ENCODE measurements at places on chromosomes 3 and 15.

DNA sequence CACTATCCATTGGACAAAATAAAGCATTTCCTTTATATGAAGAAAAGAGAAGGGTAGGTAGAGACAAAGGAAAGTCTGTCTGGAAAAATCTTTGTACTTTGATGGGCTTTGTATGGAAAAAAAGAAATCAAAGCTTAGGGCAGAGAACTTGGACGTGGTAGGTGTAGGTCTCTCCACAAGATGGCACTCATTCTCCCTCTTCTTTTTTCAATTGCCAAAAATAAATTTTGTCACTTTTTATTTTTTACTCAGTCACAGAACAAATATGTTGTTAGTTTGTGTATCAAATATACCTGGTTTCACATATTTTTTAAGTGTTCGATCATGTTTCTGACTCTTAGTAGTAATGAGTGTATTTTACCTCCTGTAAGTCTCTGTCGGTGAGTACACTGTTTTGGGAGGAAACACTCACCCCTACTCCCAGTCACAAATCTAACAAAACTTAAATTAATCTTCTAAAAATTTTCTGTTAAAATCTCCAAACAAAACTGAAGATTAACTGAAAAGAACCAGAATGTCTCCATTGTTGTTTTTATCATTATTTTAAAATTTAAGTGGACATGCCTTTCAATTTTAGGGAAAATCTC, 415.8 kb upstream of the GOLIM4 start:
- no peak for DNase-seq

GRCh38 chr3:104750581-104750980, 616.1 kb upstream of the ALCAM start:
- DNase-seq: peak; percentile 68

DNA sequence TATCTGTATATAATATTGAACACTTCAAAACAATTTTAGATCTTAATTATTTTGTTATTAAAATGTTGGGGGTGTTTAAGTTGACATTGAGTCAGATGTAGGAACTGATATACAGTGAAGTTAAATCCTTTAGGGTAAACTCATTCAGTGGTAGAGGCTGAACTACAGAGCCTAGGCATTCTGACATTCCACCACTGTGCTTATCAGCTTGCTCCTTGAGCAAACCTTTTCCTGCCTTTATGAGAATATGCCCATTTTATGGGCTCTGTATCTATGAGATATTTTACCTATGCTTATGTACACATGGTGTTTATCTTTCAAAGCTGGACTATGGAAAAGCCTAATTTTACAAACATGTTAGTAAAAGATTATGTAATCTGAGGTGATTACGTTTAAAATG, 407.5 kb downstream of the ZBTB20 start:
- no peak for DNase-seq

DNA sequence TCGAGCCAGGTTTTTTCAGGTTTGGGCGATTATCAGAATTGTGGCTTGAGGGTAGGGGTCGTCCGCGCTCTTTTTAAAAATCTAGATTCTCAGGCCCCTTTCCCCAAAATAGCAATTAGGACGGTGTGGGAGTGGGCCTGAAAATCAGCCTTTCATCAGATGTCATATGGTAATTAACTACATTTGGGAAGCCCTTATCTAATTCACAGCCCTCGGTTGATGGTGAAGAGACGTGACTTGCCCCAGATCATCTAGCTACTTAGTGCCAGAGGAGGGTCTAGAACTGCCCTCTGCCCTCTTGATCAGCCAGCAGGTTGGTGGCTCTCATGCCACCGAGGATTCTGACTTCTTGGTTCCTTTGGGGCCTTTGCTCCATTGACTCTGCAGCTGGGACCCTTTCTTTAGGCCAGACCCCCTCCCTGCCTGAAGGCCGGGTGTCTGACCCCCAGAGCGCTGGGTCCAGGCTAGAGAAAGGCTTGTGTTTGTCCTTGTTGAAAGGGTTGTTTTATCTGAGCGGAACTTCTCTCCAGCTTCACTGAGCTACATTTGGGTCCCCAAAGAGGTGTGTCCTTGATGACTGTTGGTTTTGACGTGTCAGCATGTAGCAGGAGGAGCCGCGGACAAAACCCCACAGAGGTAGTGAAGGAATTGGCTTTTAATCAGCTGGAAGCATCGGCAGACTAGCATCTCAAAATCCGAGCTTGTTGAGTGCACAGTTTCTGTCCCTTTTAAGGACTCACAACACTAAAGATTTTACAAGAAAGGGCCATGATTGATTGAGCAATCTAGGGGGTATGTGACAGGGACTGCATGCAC, 857 bp downstream of the AEN start:
- DNase-seq: no peak

- DNase-seq: no peak
Observed at GRCh38 chr15:68199340-68199739, 5.8 kb downstream of the CALML4 start.

- no peak for DNase-seq
Observed at GRCh38 chr3:150764566-150764965, 1.6 kb upstream of the SIAH2 start.

DNA sequence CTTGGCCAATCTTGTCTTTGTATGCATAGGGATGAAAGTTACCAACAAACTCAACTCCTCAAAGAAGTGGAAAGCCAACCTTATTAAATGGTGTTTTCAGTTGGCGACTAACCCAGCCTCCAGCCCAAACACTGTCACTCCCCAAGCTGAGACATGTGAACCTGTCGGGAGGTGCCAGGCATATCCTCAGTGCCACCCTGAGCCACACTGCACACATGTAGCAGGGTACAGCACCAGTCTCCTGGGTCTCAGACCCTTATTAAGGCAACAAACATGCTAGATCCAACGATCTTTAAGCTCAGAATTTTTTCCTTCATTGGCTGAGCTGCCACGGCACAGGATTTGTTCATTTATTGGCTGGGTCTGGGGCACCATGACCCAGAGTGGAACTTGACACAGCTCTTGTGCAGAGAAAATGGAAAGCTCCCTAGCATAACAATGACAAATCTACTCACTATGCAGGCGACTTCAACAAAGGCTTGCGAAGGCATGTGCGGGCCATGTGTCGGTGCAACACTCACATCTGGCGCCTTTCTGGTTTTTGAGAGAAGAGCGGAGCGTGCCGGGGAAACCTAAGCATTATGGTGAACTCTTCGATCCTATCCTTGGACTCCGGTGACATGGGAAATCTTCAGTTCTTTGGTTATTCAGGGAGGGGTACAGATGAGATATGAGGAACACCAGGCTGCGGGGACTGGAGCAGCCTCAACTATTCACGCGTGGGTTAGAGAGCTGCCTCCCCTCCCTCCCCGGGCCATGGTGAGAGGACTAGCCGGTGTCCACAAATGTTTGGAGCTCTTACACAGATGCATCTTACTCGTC, 190.1 kb downstream of the FAM43A start:
- DNase-seq: no peak

DNA sequence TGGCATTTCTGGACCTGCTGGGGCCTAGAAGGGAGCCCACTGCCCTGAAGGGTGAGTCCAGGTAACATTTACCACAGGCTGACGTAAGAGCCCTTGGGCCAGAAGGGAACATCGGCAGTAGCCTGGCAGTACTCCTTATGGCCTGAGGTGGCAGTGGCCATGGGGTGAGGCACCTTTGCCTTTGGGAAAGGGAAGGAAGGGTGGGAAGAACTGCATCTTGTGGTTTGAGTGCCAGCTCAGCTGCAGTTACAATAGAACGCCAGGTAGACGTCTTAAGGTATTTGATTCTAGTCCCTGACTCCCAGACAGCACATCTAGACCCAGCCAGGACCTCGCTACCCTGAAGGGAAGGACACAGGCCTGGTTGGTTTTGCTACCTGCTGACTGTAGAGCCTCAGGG, 104.9 kb downstream of the SOX14 start:
- no peak for DNase-seq

GRCh38 chr3:182971637-182972036, 8.7 kb downstream of the DCUN1D1 start:
- no peak for DNase-seq

DNA sequence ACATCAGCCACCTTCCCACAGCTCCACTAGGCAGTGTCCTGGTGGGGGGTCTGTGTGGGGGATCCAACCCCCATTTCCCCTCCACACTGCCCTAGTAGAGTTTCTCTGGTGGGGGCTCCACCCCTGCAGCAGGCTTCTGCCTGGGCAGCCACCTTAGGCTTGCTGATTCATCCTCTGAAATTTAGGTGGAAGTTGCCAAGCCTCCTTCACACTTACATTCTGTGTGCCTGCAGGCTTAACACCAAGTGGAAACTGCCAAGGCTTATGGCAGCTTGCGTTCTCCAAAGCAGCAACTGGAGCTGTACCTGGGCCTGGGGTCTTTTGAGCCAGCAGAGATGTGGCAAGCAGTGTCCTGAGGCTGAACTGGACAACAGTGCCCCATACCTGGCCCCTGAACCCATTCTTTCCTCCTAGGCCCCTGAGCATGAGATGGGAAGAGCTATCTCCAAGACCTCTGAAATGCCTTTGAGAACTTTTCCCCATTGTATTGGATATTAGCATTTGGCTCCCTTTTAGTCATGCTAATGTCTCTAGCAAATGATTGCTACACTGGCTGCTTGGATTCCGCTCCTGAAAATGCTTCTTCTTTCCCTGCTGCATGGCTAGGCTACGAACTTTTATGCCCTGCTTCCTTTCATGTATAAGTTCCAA, 32.5 kb downstream of the CPN2 start:
- DNase-seq: no peak

DNA sequence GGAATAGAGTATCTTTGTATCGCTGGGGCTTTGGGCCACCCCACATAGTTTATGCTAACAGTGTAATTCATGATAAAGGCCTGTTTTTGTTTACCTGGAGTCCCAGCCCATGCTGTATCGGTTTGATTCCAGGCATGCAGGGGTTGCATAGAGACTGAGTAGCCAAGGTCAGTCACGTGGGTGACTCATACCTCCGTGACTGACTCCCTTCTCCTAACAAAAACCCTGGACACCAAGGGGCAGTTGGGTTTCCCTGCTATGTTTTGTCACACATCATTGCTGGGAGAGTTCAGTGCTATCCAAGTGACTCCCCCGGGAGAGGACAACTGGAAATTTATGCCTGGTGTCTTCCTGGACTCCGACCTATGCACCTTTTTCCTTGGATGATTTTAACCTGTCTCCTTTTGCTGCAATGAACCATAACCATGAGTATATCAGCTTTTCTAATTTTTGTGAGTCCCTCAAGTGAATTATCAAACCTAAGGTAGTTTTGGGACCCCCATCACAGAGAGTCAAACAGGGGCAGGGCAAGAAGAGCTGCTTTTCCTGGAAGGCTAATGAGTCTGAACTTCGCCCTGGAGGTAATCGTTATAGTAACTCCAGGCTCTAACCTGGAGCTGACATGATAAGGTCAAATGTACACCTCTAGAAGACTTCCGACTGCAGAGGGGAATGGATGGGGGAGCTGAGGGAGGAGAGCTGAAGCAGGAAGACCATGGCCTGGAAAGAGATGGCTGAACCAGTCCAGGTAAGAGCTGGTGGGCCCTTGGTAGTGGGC, 57.0 kb downstream of the SRGAP3 start:
- DNase-seq: no peak

- DNase-seq: peak; percentile 29
Observed at GRCh38 chr3:121995161-121996137, 26.6 kb downstream of the ILDR1 start.

DNA sequence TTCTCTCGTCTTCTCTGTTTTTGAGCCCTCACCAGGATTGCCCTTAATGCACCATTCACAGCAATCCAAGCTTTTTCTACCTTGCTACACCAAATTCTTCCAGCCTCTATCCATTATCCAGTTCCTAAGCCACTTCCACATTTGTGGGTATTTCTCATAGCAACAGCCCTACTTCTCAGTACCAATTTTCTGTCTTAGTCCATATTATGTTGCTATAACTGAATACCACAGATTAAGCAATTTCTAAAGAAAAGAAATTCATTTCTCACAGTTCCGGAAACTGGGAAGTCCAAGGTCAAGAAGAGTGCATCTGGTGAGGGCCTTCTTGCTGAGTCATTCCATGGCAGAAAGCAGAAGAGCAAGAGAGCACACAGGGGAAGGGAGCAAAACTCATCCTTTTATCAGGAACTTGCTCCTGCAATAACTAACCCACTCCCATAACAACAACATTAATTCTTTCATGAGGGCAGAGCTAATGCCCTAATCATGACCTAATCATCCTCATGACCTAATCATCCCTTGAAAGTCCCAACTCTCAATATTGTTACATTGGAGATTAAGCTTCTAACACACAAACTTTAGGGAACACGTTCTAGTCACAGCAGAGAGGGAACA, 9.7 kb upstream of the EIF1B start:
- no peak for DNase-seq

GRCh38 chr3:150302246-150302645, 105.9 kb upstream of the TSC22D2 start:
- no peak for DNase-seq

DNA sequence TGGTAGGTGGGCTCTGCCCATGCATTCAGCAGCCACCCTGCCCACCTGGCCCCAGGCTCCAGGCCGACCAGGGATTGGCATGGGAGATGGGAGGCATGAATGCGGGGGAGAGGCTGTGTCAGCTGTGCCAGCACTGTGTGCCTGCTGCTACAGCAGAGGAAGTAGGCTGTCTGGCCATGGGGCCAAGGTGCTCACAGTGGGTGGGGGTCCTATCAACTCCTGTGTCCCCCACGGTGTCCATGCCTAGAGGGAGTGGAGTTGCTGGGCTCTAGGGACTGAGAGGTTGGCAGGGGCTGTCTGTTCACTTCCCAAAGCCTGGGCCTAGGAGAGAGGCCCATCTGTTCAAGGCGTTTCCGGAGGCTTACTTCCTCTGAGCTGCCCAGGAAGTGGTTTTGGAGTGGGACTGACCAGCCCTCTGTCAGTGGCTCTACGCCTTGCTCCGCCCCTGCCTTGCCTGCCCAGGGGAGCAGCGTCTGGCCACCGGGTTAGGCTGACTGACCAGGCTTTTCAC, 5.8 kb downstream of the PRKCD start:
- DNase-seq: no peak

- DNase-seq: no peak
Observed at GRCh38 chr3:36876181-36876936, 68.5 kb downstream of the TRANK1 start.

GRCh38 chr15:88906551-88906950, 6.6 kb downstream of the MFGE8 start:
- DNase-seq: no peak

DNA sequence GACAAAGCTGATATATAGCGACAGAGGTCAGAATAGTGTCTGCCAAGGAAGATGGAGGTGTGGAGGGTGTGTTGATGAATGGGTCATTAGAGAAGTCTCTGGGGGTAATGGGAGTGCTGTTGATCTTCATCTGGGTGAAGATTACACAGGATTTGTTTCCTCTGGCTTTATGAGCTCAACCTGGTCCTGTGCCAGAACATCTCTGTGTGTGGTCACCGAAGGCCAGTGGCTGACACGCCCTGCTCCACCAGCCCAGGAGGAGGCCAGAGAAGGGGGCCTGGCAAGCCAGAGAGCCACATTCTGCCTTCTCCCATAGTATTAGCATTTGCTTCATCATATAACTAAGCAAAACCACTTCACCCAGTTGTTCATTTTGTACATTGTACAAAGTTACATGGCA, 121.1 kb downstream of the ZNF621 start:
- DNase-seq: no peak

All from NCI-H345 (cell line).